Globus pallidus (tissue), 1 donor: ENCODE measurements at places on chromosomes 12 and 14.

DNA sequence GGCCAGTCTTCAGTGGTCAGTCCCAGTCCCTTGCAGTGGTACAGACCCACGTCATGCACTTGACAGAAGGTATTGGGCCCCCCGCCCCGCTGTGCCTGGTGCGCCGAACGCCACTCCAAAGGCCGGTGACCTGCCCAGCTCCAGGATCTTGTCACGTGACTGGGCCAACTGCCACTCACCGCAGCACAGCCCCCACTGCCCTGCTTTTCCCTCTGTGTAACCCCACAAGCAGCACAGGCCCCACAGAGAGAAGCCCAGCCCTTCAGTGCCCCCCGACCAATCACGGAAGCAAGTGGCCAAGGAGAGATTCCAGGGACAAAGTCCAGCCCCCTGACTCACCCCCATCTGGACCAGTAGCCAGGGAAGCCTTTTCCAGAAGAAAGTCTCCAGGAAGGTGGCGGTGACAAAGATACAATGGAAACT lies 498 bp downstream of the GPR132 start:
- no peak for DNase-seq

DNA sequence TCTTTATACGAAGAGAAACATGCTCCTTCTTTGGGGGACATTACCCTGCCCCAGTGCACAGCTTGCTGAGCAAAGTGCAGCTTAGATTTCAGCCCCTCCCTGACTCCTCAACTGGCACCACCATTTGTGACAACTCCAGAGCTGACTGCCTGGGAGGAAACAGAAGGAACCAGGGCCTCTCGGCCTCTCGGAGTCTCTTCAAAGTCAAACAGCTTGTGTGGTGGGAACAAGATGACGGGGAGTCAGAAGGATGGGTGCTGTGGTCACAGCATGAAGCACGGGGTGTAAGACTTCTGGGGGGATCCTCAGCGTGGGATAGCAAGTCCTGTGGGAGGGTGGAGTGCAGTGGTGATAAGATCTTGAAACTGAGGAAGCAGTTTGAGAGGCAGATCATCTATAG lies 123.5 kb upstream of the BCL2L14 start:
- DNase-seq = no peak

DNA sequence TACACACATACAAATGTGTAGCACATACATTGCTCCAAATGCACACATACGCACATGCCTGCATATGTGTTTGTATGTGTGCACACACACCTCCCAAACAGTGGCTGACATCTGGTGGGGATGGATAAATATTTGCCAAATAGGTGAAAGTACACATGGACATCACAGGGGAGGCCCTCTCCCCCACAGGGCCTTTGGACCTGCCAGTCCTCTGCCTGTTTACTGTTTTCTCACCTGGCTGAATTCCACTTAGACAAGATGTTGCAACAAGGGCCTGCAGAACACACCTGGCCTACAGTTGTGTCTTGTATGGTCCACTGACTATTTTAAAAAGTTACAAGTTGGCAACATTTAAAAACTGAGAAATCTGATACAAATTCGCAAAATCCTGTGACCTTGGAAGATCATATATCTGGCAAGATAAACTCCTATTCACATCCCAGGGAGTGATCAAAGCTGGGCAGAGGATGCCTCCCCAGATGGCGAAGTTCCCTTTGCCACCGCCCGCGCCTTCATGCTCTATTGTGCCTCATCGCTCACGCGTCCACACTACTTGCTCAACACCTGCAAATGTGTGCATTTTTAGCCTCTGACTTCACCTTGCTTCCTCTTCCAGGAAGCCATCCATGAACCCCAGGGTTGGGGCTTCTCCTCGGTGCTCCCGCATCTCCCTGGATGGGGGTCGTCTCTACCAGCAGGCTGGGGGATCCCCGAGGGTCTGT lies 118.4 kb upstream of the FZD10 start:
- DNase-seq = no peak

- DNase-seq = peak; percentile 93
These were observed 17.1 kb downstream of the SLC11A2 start for GRCh38 chr12:51009056-51009440.

DNA sequence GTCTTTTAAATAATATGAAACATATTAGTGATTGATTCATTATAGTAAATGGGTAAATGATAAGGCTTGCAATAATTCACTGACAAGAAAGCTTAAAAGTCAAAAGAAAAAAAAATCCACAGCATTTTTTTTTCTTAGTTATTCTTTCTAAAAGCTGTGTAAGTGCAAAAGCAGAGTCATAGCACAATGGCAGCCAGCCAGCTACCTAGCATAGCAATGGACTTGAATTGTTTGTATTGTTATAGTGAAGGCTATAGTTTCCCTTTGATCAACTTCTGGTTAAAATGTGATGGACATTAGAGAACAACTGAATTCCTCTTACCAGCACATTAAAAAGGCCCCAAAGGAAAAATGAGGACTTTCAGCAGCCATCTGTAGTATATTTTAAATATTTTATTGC lies 232.1 kb downstream of the NAV3 start:
- DNase-seq = no peak
